ENCODE measurements at places on chromosomes 7 and 10. TPM values are rescaled to one million over a fixed set of nuclear protein-coding genes. Genes with fewer than 3 reads are reported as not detected.

- no peak for DNase-seq
Observed at GRCh38 chr10:6011558-6011957, 34.2 kb upstream of the IL15RA start.

Gene HMX3
- total RNA-seq, result not detected

DNA sequence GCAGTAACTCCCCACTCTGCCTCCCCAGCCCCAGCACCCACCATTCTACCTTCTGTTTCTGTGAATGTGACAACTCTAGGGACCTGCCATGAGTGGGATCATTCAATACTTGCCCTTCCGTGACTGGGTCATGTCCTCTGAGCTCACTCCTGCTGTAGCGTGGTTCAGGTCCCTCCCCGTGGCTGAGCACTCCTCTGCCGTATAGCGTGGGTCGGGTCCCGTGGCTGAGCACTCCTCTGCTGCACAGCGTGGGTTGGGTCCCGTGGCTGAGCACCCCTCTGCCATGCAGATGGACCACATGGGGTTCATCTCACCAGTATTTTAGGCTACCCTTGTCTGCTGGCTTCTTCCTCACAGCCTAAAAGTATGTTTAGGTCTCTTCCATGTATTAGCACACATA is 43.0 kb downstream of the INSIG1 start:
- no peak for DNase-seq

GRCh38 chr7:47153576-47153975 is 428.3 kb downstream of the TNS3 start:
- no peak for DNase-seq

- no peak for DNase-seq
Observed at GRCh38 chr7:34567906-34568305, 90.1 kb upstream of the NPSR1 start.

DNA sequence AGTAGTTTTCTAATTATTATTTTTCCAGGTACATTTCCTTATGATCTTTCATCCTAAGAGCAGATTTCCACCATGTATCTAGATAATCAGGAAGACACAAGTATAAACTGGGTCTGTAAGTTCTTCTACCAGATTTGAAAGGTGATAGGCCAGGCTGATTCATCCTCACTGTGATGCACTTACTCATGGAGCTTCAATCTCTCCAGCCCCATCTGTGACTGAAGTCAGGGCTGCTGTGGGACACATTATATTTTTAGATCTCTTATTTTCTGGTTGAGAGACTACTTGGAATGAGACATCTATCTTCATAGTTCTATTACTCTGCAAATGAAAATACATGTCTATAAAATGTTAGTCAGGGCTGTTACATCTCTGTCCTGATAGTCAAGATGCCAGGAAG is 85.5 kb upstream of the SLC25A13 start:
- DNase-seq, result no peak

GRCh38 chr7:158469396-158470051 is 118.1 kb downstream of the PTPRN2 start:
- DNase-seq, result no peak

GRCh38 chr7:49229246-49229645 is 304.9 kb downstream of the CDC14C start:
- DNase-seq, result no peak

Gene C1QL3
- total RNA-seq, result 0.07 TPM

DNA sequence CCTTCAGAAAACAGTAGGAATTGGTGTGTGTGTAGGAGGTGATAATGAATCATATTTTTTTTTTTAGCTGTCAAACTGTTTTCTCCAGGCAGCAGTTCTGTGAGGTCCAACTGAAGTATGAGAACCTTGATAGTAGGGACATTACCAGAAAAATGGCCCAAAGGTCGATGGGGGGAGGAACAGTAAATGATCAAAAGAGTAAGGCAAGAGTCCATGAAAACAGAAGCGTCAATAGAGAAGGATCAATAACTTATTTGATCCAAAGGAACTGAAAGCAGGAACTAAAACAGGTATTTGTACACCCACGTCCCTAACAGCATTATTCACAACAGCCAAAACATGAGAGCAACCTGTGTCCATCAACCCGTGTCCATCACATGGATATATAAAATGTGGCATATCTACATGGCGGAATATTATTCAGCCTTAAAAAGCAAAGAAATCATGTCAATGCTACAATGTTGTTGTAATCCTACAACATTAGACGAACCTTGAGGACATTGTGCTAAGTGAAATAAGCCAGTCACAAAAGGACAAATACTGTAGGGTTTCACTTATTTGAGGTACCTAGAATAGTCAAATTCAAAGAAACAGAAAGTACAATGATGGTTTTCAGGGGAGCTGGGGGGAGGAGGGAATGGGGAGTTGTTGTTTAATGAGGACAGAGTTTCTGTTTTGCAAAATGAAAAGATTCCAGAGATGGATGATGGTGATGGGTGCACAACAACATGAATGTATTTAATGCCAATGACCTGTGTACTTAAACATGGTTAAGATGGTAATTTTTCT is 214.0 kb upstream of the KLF14 start:
- DNase-seq, result no peak

- no peak for DNase-seq
Observed at GRCh38 chr7:108372618-108373017, 83.6 kb downstream of the NRCAM start.

Gene IDI2
- not detected for total RNA-seq

- no peak for DNase-seq
Observed at GRCh38 chr10:31341552-31341951, 22.5 kb downstream of the ZEB1 start.
